Vagina (tissue), 2 donors: ENCODE measurements at places on chromosomes 16 and 17.

GRCh38 chr16:10646581-10647263 is 48.0 kb downstream of the TEKT5 start:
- DNase-seq, result no peak

GRCh38 chr17:17066021-17066420 is 23.8 kb downstream of the MPRIP start:
- no peak for DNase-seq

GRCh38 chr17:74165797-74166365 is 37.6 kb upstream of the RPL38 start:
- no peak for DNase-seq

DNA sequence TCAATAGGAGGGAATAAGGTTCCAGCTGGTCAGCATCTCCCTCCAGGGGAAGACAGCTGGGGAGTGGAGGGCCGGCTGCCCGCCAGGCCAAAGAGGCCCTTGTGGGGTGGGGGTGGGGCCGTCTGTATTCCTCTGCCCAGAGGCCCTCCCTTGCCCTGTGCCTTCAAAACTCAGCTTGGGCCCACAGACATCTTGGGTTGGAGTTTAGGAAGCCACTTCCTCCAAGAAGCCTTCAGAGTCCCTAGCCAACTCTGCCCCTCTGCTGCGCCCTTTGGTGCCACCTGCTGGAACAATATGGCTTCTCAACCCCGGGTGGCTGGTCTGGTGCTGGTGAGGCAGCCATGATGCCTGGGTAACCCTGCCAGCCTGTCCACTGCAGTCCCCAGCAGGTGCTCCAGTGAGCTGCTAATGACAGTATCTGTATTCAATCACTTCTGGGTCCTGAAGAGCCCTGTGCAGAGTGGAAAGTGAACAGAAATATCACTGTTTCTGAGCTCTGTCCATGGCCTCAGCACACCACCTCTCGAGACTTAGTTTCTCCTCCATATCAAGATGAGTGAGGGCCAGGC is 16.7 kb downstream of the HSD11B2 start:
- no peak for DNase-seq

- no peak for DNase-seq
Measured at GRCh38 chr16:78274771-78275170, 175.3 kb downstream of the WWOX start.

DNA sequence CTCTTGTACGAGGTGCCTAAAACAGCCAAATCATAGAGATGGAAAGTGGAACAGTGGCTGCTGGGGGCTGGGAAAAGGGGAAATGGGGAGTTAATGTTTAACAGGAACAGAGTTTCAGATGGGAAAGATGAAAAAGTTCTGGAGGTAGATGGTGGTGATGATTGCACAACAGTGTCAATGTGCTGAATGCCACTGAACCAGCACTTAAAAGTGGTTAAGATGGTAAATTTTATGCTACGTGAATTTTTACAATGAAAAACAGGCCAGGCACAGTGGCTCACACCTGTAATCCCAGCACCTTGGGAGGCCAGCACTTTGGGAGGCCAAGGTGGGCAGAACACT is 130.4 kb downstream of the C16orf78 start:
- no peak for DNase-seq

DNA sequence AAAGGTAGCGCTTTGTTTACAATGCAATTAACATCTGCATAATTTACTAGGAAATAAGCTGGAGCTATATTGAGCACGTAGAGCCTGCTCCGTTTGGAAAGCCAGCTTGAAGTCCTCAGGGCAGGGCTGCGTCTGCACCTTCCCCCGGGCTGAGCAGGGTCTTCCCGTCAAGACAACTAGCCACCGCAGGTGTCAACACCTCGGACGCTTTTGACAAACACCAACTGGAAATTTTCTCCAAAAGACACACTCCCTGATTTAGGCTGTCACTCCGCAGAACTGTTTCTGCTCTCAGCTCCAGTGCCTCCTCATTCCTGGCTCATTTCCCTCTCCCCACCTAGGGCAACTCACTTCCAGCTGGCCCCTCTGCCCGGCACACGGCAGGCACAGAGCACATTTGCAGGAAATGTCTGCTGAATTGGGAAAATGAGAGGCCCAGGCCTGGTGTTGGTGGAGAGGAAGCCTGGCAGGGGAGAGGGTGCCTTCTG is 170.3 kb downstream of the MAF start:
- no peak for DNase-seq

DNA sequence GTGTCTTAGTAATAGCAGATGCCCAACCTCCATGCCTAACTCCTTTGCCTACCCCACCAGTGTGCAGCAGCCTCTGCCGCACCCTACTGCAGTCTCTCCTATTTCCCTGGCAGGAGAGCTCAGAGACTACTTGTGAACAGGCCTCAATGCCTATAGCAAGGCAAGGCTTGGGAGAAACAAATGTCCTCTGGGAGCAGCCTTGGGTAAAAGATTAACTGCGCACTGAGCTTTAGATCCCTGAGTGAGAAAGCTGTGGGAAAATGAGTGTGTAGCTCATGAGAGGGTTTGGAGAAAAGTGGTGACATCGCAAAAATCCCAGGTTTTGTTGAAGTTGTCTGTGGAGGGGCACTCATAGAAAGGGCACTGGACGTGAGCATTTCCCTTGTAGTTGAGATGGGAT is 335.8 kb downstream of the WWOX start:
- peak; percentile 47 for DNase-seq

- no peak for DNase-seq
Measured at GRCh38 chr16:11666103-11667055, 1.9 kb upstream of the SNN start.

DNA sequence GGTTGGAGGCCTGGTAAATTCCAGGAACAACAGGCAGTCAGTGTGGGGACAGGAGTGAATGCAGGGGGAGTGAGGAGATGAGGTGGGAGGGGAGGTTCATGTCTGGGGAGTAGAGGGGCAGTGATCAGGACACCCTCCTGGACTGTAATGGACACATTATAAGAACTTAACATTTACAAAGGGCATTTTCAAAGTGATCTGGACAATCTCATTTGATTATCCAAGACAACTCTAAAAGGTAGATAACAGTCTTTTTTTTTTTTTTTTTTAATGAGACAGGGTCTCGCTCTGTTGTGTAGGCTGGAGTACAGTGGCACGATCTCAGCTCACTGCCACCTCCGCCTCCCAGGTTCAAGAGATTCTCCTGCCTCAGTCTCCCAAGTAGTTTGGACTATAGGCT is 5.7 kb downstream of the SDK2 start:
- no peak for DNase-seq

DNA sequence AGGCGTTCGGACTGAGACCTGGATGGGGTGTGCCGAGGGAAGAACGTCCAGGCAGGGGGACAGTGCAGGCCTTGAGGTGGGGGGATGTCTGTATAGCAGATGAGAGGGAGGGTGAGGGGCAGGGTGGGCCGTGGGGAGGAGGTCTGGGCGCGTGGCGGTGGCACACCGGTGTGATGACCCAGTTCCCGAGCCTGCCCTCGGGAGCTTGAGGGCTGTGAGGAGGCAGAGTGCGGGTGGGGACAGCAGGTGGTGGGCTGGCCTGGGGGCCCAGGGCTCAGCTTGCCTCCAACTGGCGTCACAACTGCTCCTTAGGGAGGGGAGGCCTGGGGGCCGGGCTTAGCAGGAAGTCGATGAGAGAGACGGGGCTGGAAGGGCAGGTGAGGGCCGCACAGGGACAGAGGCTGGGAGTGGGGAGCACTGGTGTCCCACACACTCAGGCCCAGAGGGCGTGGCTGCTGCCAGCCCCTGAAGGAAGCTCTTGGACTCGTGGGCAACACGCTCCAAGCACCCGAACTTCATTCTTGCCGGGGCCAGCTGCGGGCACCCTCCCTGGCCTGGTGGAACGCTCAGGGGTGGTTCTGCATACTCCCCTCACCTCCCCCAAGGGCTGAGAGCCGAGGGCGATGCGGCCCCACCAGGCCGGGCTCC is 6.5 kb downstream of the CACNA1H start:
- DNase-seq, result no peak

GRCh38 chr17:61132524-61132923 is 267.1 kb upstream of the TBX2 start:
- DNase-seq, result no peak

DNA sequence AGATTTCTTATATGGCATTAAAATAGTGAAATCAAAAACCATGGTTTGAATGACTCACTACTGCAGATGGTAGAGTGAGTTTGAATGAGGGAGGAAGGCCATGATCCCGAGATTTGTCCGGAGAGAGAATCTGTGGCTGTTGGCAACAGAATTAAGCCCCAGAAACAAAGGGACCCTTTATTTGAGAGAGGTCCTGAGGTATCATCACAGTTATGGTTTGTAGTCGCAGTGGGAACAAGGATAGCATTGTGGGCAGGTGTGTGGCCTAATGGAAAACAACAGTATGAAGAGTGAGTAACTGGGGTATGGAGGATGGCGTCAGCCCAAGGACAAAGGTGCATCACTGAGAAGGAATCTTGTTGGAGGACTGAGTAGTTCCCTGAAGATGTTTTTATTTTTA is 8.5 kb upstream of the ZFP3 start:
- DNase-seq, result no peak

DNA sequence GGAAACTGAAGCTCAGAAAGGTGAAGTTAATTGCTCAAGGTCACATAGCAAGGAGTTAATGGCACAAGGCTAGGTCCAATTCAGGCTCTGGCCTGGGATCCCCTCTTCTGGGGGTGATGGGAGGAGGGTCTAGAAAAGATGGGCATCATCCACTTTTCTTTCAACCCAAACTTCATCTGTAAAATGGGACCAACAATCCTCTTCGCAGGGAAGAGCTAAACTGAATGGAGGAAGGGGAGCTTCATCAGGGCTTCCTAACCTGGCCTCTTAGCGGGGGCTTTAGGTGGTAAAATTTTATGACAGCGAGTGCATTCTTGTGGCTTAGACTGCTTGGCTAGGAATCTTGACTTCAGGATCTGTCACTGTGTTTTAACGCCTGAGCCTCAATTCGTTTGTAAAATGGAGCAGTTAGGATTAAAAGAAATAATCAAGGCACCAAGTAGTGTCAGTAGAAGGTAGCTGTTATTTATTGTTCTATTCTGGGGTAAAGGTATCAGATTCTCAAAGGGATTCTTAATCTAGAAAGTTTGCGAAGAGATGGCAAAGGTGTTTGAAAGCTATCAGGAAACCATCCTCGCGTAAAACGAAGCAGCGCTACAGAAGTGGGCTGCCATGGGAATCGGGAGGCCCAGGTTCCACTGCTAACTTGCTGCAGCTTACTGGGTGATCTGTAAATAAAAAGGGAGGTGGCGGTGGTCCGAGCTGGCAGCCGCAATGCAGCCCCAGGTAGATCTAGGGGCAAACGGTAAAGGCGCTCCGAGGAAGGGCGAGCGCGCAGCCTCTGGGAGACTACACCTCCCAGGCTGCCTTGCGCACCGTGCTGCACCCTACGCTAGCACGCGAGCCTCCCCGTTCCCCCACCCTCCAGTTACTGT is 1.5 kb upstream of the SRCAP start:
- no peak for DNase-seq

- no peak for DNase-seq
Measured at GRCh38 chr17:12438813-12439586, 226.7 kb upstream of the MYOCD start.

DNA sequence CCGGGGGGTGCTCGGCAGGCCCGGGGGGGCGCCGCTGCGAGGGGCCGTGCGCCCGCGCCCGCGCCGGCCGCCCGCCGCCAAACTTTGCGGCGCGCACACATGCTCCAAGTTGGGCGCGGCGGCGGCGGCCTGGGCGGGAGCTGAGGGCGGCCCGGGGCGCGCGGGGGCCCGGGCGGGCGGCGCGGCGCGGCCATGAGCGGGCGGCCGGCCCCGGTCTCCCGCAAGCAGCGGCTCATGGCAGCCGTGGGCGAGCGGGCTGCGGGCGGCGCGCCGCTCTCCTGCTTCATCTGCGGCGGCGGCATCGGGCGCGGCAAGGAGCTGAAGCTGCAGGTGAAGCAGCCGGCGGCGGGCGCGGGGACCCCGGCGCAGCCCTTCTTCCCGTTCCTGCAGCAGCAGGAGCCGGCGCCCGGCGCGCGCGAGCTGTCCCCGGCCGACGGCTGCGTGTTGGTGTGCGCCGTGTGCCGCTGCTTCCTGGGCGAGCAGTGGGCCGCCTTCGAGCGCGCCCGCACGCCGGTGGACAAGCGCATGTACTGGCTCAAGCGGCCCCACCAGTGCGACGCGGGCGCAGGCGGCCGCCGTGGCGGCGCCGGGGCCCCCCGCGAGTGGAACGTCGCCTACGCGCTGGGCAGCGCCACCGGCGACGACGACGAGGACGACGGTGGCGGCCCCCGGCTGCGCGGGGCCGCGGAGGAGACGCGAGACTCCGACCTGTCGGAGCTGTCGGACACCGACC is 57.2 kb upstream of the CIBAR2 start:
- DNase-seq, result no peak

DNA sequence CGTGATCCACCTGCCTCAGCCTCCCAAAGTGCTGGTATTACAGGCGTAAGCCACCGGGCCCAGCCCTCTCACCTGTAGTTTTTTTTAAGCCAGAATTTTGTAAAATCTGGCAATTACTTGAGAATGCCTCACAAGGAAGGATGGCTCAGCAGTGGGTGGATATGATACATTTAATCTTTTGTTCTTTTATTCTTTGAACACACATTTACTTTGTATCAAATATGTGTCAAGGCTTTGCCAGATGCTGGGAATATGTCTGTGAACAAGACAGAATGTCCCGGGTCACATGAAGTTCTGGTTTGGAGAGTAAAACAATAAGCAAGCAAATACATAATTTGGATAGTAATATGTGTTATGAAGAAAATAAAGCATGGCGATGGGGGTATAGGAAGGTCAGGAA is 4.9 kb upstream of the COPS3 start:
- no peak for DNase-seq

- no peak for DNase-seq
Measured at GRCh38 chr17:49114703-49115102, 17.9 kb upstream of the B4GALNT2 start.

DNA sequence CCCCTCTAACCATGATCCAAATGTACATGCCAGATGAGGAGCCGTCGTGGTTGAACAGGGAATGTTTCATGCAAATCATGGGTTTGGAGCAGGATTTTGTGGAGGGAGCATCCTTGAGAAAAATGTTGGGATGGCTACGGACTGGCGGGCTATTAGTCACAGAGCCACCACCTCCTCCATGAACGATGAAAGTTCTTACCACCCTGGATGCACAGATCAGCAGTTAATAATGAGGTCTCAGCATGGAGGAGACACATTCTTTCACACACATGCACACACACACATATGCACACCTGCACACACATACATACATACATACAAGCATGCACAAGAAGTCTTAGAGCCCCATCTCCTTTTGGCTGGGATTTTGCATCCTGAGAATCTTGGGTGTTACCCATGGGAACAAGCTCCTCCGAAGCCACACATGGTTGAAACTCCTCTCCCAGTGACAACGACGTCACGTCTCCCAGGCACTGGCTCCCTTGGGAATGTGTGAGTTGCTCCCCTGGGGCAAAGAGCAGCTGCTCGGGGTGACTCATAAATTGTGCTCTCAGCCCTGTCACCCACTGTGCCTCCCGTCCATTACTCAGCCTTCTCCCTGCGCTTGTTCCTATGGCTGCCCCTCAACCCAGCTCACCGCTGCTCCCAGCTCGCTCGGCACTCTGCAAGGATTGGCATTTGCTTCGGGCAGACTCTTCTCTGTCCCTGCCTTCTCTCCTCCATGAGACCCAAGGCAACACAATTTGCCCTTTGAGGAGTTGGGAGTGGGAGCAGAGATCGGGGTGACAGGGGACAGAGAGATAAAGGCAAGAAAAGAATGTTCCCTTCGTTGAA is 344.6 kb downstream of the SOX9 start:
- no peak for DNase-seq
